ENCODE measurements at places on chromosomes 12 and 14.

GRCh38 chr14:52220924-52221811 lies 46.3 kb upstream of the PTGDR start:
- no peak for DNase-seq

GRCh38 chr14:58898655-58899316 lies 261.0 kb downstream of the DACT1 start:
- DNase-seq = peak; percentile 98

DNA sequence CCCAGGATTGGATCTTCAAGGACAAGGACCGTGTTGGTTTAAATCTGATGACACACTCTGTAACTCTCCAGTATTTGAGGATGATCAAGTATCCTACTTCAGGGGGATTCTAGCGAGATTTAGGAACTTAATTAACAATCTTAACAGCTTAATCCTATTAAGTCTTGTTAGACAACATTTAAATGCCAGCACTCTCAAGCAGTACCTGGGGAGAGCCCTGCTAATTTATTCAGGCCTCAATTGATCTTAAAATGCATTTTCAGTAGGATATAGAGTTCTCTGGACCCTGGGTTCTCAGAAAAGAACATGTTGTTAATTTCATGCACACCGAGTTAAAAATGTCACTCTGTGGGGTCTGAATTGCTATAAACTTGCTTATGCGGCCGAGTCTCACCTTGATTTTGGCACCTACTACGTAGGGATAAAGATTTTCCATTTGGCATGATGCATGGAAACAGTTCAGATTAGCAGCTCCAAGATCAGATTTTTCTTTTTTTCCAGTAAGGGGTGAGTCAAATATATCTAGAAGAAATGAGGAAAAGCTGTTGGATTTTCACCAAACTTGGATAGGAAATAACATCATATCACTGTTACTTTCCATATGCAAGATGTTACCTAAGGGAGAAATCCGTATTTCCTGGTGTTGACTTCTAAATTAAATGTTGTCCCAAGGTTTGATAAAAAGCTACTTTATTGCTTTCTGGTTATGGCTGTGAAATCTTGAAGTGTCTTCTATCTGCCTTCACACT lies 76.1 kb downstream of the SLC24A4 start:
- no peak for DNase-seq

DNA sequence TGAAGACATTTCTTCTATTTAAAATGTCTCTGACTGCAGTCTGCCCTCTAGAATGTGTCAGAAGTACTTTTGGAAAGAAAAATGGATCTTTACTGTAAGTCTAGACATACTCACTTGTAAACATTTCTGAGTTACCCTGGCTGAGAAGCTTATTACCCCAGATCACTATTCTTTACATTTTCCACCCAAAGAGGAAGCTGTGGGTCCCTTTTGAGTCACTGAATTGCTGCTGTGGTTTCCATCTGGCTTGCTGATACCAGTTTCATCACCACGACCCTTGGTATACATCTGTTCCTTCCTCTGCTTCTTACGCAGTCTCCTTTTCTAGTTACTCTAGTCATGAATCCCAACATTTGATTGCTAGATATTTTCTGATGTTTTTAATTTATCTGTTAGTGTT lies 20.2 kb upstream of the CLEC4D start:
- no peak for DNase-seq

GRCh38 chr14:34937442-34937841 lies 45.4 kb upstream of the SRP54 start:
- no peak for DNase-seq

- DNase-seq = no peak
Observed at GRCh38 chr12:61860451-61860850, 399.8 kb upstream of the USP15 start.

GRCh38 chr14:98964171-98964570 lies 307.8 kb downstream of the BCL11B start:
- DNase-seq = no peak

DNA sequence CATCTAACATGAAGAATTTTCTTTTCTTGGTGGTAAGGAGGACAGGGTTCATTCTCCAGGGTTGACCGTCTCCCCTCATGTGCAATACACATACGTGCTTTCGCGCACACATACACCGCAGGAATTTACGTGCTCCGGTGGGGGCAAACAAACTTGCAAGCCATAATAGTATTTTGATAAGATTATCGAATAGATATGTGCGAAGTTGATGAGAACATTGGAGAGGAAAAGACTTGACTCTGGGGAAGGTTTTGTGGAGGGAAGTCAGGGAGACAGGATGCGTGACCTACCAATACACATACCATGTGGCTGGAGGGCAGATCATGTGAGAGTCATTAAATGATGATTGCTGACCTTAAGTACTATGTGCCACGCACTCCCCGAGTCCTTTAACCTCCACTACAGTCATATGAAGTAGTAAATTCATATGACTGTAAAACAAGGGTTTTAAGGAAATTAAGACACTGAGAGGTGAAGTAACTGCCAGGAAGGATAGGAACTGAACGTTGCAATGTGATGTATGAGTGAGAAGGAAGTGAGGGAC lies 921 bp downstream of the RAD51B start:
- DNase-seq = peak; percentile 13

DNA sequence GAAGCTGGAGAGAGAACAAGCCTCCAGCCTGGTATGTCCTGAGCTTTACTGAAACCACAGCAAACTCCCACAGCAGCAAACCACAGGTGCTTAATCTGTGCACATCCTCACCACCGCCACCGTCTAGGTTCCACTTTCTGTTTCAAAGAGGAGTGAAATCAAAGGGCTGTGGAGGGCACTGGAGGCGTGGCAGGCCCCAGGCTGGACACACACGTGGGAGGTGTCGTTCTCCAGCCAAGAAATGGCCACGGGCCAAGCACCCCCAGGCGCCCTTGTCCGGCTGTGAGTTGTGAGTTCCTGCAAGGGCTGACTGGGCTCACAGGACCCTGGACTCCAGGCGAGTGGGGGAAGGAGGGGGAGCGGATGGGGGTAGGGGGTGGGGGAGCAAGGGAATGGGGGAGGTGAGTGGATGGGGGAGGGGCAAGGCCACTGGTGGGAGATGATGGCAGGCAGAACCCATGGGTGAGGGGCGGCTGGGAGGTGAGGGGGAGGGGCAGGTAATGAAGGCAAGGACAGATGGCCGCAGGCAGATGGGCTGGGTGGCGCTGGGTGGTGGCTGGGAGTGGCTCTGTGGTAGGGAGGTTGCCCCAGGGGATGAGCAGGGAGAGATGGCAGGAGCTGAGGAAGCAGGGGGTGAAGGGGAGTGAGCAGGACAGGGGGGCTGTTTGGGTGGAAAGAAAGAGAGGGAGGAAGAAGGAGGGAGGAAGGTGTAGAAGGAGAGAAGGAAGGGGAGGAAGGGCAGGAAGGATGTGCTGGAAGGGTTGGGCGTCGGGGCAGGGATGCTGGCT lies 86.7 kb downstream of the NCOR2 start:
- DNase-seq = peak; percentile 87

DNA sequence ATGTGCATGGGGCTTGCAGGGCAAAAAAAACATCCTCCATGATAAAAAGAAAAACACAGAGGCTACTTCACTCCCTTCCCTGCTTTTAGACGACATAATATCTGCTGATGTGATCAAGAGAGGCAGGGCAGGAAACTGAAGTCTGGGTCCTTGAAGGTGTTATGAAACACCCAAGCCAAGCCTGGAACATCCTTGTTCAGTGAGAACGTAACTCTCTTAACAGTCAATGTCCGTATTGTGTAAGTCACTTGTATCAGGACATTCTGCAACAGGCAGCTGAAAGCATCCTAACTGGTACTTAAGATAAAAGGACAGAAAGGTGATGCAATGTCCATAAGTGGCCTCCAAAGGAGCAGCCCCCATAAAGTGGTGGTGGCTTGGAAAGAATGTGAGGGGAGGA lies 20.0 kb downstream of the KCNK10 start:
- DNase-seq = no peak

GRCh38 chr12:85182699-85183098 lies 97.3 kb upstream of the ALX1 start:
- DNase-seq = no peak

DNA sequence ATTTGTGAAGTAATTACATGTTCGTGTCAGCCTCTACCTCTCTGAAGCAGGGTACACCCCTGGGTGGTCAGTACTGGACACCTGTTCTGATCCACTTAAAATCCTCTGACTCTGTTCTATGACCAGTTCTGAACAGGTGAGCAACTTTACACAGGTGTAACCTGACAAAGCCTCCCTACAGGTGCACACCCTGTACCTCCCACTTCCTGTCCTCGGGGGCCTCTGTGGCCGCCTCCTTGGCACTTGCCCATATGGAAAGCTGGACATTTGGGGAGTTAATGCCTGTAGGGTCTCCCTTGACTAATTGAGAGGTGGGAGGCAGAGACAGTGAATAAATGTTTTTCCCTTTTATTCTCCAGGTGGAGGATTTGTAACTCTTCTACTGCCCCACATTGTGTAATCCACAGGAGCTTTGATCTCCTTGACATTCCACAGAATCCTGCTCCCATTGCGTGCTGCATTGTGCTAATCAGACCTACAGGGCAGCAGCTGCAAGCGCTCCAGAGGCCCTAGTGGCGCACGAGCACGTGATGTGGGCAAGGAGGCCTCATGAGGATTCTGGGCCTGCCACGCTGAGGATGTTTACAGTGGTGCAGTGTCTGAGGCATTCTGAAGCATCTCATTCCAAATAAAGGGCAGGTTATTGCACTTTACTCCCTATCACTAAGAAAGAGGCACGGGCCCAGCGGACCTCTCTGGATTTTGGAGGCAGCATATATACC lies 45.8 kb upstream of the BATF start:
- no peak for DNase-seq

DNA sequence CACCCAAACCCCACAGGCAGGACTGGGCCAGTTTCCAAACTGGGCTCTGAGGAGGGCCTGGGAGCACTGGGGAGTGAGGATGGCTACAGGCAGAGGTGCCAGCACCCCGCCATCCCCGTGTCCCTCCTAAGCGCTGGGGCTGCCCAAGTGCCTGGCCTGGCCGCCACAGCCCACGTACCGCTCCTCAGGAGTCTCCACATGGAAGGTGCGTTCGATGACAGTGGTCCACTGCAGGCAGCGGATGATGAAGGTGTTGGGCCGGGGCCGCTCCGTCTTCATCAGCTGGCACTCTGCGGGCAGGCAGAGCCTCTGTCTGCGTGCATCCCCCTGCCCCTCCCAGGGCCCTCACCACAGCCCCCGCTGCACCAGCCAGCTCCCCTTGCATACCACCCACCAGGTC lies 19.1 kb downstream of the AKT1 start:
- no peak for DNase-seq

- no peak for DNase-seq
Observed at GRCh38 chr14:53304726-53305381, 151.7 kb upstream of the DDHD1 start.

DNA sequence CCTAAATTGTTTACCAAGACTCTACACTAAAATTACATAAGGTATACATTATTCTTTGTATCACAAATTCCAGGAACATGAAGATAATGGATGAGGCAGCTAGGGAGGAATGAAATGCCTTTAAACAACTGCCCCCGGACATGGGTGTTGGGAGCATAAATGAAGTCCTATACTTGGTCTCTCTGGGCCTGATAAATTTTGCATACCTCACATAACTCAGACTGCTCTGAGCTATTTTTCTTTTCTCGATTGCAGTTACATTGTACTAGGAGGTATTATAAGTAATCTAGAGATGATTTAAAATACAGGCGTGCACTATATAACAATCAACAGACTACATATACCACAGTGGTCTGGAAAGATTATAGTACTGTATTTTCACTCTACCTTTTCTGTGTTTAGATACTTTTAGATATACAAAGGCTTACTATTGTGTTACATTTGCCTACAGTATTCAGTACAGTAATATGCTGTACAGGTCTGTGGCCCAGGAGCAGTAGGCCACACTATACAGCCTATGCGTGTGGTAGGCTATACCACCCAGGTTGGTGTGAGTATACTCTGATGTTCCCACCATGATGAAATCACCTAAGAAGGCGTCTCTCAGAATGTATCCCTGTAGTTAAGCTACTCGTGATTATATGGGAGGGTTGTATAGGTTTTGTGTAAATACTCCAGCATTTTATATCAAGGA lies 14.3 kb downstream of the FNTB start:
- DNase-seq = no peak

GRCh38 chr12:72839696-72840095 lies 567.5 kb downstream of the TRHDE start:
- DNase-seq = no peak

DNA sequence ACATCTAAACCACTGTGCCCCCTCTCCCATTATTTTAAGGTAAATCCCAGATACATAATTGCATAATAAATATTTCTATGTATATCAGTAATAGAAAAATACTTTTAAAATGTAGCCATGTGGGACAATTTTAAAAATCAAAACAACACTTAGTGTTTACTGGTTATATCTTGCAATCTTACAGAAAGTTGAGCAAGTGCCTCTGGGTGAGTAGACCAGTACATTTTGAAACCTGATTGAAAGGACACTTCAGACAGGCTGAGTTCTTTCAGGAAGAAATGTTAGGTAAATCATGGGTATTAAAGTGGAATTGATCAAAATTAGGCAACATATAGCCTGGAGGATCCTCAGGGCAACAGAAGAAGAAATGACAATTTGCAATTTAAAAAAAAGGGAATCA lies 7.2 kb downstream of the SLC38A4 start:
- DNase-seq = no peak

DNA sequence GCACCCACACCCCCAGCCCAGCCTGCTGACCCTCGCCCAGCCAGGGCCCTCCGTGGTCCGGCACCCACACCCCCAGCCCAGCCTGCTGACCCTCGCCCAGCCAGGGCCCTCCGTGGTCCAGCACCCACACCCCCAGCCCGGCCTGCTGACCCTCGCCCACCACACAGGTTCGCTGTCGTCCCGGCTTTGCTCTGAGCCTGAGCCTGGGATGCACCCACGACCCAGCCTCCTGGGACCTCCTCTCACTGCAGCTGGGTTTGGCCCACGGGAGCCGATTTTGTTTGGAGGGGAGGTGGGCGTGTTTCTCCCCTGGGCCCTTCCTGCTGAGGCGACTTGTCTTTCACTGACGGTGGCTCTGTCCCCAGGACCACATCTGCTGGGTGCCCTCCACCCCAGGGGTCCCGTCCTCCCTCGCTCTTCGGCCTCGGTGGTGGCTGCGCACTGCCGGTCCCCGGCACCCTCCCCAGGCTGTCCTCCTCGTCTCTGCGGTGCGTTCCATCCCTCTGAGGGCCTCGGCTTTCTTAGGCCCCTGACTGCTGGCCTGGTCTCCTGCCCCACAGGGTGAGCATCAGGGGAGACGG lies 83.8 kb downstream of the GALNT9 start:
- no peak for DNase-seq

DNA sequence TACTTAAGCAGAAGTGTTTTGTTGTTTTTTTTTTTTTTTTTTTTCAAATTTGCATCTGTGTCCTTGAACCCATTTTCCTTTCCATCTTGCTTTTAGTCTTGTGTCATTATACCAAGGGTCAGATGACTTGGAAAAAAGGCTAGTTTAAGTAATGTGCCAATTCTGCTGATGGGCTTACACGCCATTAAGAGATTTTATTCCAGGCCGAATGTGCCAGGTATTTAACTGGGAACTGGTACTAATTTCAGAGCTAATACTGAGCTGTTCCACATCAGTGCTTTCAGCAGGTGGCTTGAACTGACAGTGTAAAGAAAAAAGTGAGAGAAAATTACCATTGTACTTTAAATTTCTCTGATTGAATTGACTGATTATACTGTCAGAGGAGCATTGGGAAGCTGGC lies 224.9 kb downstream of the NPAS3 start:
- no peak for DNase-seq

- no peak for DNase-seq
Observed at GRCh38 chr14:95402578-95402977, 82.9 kb upstream of the CLMN start.
